SK-N-SH (cell line): ENCODE measurements at places on chromosomes 5 and 9.

DNA sequence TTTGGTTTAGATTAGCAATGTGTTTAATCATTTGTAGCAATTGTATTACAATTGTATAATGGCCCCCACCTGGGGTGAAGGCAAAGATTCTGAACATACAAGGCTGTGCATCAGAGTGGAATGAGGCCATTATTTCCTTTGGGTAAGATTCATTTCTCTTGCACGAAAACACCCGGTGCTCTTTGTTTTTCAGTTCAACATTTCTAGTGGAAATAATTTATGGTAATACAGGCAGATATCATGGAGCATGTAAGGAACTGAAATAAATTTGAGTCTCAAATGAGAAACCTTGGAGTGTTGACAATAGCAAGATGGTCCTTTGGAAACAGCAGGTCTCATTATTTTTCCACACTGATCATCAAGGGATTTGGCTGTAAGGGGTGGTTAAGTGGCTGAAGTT is 475.9 kb downstream of the GABRG2 start:
- DNase-seq: no peak
- H3K36me3 ChIP-seq: no peaks in the 10 kb centered on the region
- H3K27me3 ChIP-seq: no peaks in the 10 kb centered on the region
- no peaks in the 10 kb centered on the region; the same call in 1 of the 2 replicates for H3K4me1 ChIP-seq

DNA sequence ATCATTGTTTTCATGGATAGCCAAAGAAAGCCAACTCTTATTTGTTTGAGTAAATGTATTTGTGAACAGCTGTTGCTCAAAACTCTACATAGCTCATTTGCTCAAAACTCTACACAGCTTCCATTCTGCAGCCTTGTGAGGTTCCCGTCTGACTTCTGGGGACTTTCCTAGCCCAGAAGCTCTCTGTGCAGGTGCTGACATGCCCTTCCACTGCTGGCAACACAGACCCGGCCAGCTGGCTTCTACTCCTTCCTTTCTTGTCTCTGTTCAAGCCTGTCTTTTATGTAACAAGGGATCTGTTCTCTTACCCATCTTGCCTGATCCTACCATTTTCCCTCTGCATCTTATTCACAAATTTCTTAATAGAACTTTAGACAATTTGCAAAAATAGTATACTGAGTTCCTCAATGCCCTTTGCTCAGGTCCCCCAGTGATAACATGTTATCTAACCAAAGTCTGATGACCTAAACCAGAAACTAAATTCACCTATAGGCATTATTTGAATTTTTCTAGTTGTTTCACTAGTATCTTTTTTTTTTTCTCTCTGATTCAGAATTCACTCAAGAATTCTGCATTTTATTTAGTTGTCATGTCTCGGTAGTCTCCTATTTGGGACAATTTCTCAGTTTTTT is 556.5 kb upstream of the SEMA6A start:
- no peaks in the 10 kb centered on the region for H3K27me3 ChIP-seq
- no peaks in the 10 kb centered on the region for H3K4me1 ChIP-seq
- no peak for DNase-seq
- no peak overlapping the region for H3K27ac ChIP-seq
- H3K36me3 ChIP-seq: no peaks in the 10 kb centered on the region

DNA sequence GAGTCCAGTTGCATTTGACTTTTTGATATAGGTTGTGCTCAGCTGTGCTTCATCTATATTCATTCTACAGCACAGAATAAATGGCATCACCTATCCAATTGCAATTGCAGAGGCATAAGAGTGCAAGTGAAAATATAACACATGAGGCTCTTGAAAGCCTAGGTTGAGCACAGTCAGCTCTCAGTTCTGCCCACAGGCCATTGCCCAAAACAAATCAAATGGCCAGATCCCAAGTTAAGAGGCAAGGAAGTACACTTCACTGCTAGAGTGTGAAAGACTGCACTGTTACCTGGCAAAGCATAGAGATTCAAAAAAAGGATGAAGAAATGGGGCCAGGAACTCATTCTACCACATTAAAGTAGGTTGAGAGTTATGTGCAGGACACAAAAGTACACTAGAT is 305.5 kb upstream of the SEMA6A start:
- H3K27me3 ChIP-seq: no peaks in the 10 kb centered on the region
- H3K27ac ChIP-seq: no peak overlapping the region
- no peaks in the 10 kb centered on the region for H3K36me3 ChIP-seq
- no peaks in the 10 kb centered on the region for H3K4me1 ChIP-seq

GRCh38 chr5:73273379-73274050 is 100.5 kb downstream of the TMEM174 start:
- no peak overlapping the region for H3K4me3 ChIP-seq
- DNase-seq: no peak
- no peaks in the 10 kb centered on the region for H3K27me3 ChIP-seq
- H3K27ac ChIP-seq: no peak overlapping the region
- H3K4me1 ChIP-seq: 0 out of 2 replicates have a peak, but pooled peaks cover 3% of the 10 kb centered on the region
- no peaks in the 10 kb centered on the region for H3K36me3 ChIP-seq

DNA sequence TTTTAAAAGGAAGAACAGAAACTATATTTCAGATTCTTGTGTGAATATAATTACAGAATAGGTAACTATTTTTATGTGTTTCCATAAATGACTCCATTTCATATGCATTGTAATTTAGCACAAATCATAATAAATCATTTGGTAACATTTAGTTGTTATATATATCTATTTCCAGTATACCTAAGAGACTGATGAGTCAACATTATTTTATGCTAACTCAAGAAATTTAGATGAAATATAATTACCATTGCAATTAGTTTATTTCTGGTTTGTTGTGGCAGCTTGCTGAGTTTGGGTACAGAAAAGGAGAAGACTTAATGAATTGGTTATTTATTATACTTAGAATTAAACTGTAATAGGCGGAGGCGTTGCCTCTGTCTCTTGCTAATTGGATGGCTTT is 314.9 kb downstream of the KCTD16 start:
- H3K4me1 ChIP-seq: peaks cover 3% of the 10 kb centered on the region; the same call in 1 of the 2 replicates
- H3K4me3 ChIP-seq: no peak overlapping the region
- H3K27me3 ChIP-seq: no peaks in the 10 kb centered on the region
- no peak for DNase-seq
- no peak overlapping the region for H3K27ac ChIP-seq

DNA sequence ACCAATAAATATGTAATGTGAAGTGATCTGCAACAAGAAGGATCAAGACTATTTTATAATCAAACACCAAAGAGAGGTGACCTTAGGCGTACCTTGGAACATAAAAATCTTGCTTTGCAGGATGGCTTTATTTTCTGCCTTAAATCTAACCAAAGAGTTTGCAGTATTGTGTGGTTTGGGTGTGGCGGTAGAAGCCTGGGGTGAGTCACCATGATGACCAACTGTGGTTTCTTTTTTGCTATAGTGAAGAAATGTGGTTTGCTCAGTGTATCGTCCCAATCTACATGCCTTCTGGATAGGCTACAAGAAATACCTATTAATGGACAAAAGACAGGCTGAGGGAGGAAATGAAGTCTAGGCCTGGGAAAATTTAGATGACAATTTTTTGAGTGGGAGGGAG is 5.1 kb upstream of the CAST start:
- no peaks in the 10 kb centered on the region for H3K27me3 ChIP-seq
- no peak overlapping the region for H3K4me3 ChIP-seq
- no peaks in the 10 kb centered on the region for H3K36me3 ChIP-seq
- peak overlapping the region; percentile 77 for H3K27ac ChIP-seq

DNA sequence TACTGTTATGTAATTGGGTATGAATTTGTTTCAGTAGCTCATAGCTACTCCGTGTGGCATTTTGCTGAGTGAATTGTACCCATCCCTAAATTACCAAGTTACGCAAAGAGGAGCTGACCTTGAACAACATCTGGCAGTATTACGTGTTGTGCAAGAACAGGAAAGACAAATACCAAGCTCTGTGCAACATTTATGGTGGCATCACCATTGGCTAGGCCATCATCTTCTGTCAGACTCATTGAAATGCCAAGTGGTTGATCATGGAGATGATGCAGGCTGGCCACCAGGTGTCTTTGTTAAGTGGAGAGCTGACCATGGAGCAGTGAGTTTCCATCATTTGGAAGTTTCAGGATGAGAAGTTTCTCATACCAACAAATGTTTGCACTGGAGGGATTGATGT is 15.0 kb downstream of the ZSWIM6 start:
- no peak overlapping the region for H3K4me3 ChIP-seq
- H3K4me1 ChIP-seq: peaks cover 5% of the 10 kb centered on the region
- no peak overlapping the region for H3K27ac ChIP-seq
- no peak for DNase-seq
- no peaks in the 10 kb centered on the region for H3K36me3 ChIP-seq

GRCh38 chr5:77343165-77343564 is 132.7 kb downstream of the PDE8B start:
- no peaks in the 10 kb centered on the region for H3K4me1 ChIP-seq
- H3K36me3 ChIP-seq: no peaks in the 10 kb centered on the region
- no peak for DNase-seq
- H3K27me3 ChIP-seq: 0 out of 2 replicates have a peak, but pooled peaks cover 8% of the 10 kb centered on the region
- H3K27ac ChIP-seq: no peak overlapping the region
- no peak overlapping the region for H3K4me3 ChIP-seq

DNA sequence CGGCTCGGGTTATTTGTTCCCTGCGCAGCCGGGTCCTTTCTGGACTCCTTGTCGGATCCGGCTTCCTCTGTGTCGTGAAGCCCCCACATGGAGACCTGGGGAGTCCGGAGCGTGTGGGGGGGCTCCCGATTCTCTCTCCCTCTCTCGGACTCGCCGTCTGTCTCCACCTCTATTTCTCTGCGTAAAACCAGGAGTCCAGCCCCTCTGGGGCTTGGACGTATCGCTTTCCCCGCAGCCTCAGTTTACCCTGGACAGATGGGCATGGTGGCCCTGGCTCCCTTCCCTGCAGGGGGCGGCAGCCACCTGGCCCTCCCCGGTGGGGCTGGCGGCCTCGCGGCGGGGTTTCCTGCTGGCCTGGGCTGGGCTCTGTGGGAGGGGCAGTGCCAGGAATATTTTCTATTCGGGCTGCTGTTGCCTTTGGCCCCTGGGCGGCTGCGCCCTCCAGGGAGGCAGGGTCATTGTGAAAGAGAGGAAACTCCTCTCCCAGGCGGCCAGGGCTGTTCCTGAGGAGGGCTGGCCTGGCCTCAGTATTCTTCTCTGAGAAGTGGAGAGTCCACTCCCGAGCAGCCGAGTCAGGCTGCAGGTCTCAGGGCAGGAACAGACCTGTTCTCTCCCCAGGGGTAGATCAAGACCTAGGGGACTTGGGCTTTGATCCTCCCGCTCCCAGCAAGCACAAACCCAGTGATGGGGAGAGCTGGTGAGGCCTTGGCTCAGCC is 665 bp downstream of the ASS1 start:
- no peaks in the 10 kb centered on the region for H3K27me3 ChIP-seq
- no peaks in the 10 kb centered on the region for H3K36me3 ChIP-seq
- DNase-seq: no peak

DNA sequence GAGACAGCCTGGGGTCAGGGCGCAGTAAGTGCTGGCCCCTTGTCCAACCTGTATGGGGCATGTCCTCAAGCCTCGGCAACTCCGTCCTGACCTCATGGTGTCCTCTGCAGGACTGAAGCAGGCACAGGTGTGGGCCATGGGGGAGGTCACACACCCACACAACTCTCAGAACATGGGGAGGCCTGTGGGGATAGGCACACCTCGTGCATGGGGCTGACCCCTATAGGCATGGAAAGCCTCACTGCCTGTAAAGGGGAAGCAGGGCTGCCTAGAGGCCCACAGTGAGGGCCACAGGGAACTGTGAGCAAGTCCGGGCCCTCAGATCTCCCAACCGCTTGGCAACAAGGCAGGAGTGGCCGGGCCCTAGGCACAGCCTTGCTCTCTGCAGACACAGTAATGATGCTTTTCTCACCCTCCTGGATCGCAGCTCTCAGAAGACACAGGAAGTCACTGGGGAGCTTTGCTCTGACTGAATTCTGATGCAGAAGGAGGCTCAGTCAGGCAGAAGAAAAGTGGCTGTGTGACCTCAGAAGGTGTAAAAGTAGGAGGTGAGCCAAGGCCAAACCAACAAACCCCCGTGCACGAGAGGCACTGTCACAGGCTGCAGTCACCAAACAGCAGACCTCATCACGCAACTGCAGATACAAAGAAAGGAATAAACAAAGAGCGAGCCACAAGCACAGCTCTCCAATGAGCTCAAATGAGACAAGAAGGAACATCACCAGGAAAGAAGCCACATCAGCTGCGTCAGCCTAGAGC is 5.4 kb downstream of the IPPK start:
- H3K27me3 ChIP-seq: no peaks in the 10 kb centered on the region
- H3K4me3 ChIP-seq: no peak overlapping the region
- peaks cover 3% of the 10 kb centered on the region for H3K36me3 ChIP-seq

- H3K4me3 ChIP-seq: no peak overlapping the region
- H3K27ac ChIP-seq: no peak overlapping the region
- no peak for DNase-seq
- no peaks in the 10 kb centered on the region for H3K36me3 ChIP-seq
- no peaks in the 10 kb centered on the region for H3K4me1 ChIP-seq
- H3K27me3 ChIP-seq: no peaks in the 10 kb centered on the region
Observed at GRCh38 chr9:7273575-7273974, 515.8 kb downstream of the KDM4C start.

GRCh38 chr5:34749431-34749873 is 89.5 kb upstream of the TTC23L start:
- no peak overlapping the region for H3K4me3 ChIP-seq
- H3K27ac ChIP-seq: peak overlapping the region; percentile 64
- H3K27me3 ChIP-seq: no peaks in the 10 kb centered on the region
- H3K36me3 ChIP-seq: peaks cover 11% of the 10 kb centered on the region
- no peak for DNase-seq

DNA sequence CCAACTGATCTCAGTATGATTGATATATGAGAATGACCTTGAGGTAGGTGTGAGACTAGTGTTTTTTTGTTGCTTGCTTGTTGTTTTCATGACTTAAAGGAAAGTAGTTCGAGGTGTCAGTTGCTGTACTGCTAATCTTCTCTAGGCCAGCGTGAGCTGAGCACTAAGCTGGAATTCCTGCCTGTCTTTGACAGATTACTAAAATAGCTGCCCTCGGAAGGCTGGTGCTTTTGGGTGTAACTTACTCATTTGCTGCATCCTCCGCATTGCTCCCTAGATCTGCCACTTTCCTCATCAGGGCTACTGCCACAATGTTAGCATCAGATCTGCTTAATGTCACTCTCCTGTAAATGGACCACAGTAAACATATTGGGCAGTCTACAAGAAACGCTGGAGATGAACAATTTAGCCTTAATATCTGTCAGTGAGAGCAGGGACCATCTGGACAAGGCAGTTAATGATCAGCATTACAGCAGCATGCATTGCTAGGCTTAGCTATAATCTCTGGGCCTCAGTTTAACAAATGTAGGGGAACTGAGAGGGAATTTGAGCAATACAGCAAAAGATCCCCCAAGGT is 106.6 kb upstream of the CDH6 start:
- no peaks in the 10 kb centered on the region for H3K27me3 ChIP-seq
- no peak for DNase-seq
- H3K4me3 ChIP-seq: no peak overlapping the region

GRCh38 chr9:19931098-19931890 is 142.5 kb upstream of the SLC24A2 start:
- H3K36me3 ChIP-seq: no peaks in the 10 kb centered on the region
- peaks cover 3% of the 10 kb centered on the region for H3K4me1 ChIP-seq
- H3K4me3 ChIP-seq: no peak overlapping the region
- no peak overlapping the region for H3K27ac ChIP-seq

DNA sequence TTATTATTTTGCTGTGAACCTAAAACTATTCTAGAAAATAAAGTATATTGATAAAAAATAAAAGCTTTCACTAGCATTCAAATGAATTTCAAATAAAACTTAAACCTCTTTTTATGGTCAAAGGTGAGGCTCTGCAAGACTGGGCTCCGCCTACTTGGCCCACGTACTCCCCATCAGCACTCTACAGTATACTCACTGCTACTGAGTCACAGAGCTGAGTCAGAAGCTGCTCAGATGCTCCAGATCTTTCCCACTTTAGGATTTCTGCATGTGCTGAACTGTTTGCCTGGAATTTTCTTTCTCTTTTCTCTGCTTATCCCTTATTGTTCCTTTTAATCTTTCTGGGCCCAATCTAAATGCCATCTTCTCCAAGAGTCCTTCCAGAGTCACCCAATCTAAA is 331.9 kb upstream of the CCNG1 start:
- H3K36me3 ChIP-seq: no peaks in the 10 kb centered on the region
- H3K4me1 ChIP-seq: peaks cover 5% of the 10 kb centered on the region; the same call in 1 of the 2 replicates
- DNase-seq: no peak
- H3K27ac ChIP-seq: peak overlapping the region; percentile 23; the same call in 1 of the 2 replicates
- H3K4me3 ChIP-seq: no peak overlapping the region
